ENCODE measurements at places on chromosomes 6 and 20. TPM values are rescaled to one million over a fixed set of nuclear protein-coding genes. Genes with fewer than 3 reads are reported as not detected.
A peak's percentile ranks its signal among the peaks of the same experiment; 100 is the strongest.

GRCh38 chr20:46915575-46916257, 21.1 kb downstream of the EYA2 start:
- H3K36me3 ChIP-seq, result no peaks in the 10 kb centered on the region
- H3K27me3 ChIP-seq, result no peaks in the 10 kb centered on the region
- no peak overlapping the region for H3K4me3 ChIP-seq
- no peak overlapping the region for H3K27ac ChIP-seq
- no peaks in the 10 kb centered on the region for H3K4me1 ChIP-seq

The LINC00237 gene
- total RNA-seq, result not detected

DNA sequence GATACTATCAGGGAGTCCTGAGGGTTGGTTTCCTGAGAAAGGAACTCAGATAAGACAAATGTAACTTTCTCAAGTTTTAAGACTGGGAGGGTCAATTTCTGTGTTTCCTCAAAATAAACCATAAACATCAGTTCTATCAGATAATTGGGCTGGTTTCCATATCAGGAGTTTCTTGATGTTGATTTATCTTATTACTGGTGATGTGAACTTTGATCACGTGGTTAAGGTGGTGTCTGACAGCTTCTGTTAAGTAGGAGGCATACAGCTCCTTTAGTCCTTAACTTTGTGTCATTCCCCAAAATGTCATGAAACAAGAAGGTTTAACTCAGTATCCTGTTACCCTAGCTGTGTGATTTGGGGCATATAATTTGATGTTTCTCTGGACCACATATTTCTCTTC, 145.2 kb downstream of the ZNF217 start:
- H3K27me3 ChIP-seq, result no peaks in the 10 kb centered on the region
- no peaks in the 10 kb centered on the region for H3K4me1 ChIP-seq
- H3K27ac ChIP-seq, result no peak overlapping the region
- no peak for DNase-seq
- no peak overlapping the region for H3K4me3 ChIP-seq

DNA sequence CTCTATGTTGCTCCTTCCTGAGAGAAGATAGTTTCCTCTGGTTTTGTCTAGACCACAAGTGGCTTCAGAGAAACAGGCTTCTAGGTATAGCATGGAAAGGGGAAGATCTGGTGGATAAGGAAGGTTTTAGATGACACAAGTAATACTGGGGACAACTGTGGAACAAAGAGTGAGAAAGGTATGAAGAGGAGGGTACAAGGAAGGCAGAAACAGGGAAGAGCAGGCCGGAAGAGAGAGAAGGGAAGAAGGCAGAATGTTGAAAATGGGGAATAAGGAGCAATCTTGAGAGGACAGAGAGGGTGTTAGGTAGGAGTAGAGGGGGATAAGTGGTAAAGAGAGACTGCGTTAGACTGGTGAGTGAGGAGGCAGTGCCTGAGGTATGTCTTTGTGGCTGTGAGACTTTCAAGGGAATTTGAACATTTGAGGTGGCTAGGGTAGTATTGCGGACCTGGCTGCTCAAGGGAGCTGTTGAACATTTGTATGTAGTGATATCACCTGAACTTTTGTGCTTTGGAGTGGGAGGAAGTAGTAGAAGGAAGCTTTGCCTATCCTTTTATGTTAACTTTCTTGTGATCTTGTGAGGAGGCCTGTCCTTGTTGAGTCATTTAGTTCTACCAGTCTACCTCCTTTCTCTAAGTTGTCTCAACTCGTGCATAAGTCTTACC, 69.5 kb downstream of the FOXO3 start:
- H3K27me3 ChIP-seq, result no peaks in the 10 kb centered on the region
- H3K4me1 ChIP-seq, result peaks cover 56% of the 10 kb centered on the region
- no peaks in the 10 kb centered on the region for H3K36me3 ChIP-seq
- DNase-seq, result no peak
- no peak overlapping the region for H3K4me3 ChIP-seq

DNA sequence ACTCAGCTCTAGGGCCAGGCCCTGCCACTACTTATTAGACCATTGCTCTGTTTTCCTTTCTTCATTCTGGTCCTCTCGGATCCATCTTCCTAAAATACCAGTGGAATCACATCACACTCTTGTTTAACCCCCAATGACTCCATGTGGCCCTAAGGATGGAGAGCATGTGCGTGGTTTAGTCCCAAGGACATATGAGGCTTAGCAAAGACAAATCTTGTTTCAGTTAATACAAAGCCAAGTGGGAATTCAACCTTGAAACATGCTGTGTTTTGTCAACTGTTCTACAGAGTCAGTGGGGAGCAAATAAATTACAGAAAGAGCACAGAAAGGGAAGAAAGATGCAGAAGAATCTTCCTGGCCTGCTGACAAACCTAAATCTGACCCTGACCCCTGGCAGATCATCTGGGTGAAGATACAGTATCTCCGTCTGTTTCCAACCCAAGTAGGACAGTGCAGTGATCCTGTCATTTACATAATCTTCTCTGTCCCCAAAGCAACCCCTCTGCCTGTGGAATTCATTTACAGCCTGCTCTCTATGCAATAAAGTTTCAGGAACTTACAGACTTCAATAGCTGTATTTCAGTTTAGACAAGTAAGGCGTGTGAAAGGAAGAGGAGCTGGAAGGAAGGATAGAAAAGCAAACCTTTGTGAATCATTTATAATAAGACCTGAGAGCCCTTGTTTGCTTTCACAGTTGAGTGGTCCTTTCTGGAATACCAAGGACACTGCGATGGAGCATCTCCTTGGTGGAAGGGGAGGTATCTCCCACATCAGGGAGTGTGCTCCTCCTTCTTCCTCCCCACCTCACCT, 144.0 kb downstream of the THBS2 start:
- H3K27ac ChIP-seq, result no peak overlapping the region
- H3K27me3 ChIP-seq, result no peaks in the 10 kb centered on the region
- H3K4me1 ChIP-seq, result no peaks in the 10 kb centered on the region
- no peak for DNase-seq
- H3K4me3 ChIP-seq, result no peak overlapping the region

The CRISP3 gene
- 16.4 TPM for total RNA-seq

GRCh38 chr20:7891705-7892104, 48.6 kb downstream of the HAO1 start:
- DNase-seq, result no peak
- no peaks in the 10 kb centered on the region for H3K27me3 ChIP-seq
- H3K4me1 ChIP-seq, result no peaks in the 10 kb centered on the region
- H3K36me3 ChIP-seq, result no peaks in the 10 kb centered on the region
- no peak overlapping the region for H3K4me3 ChIP-seq

The ANKRD66 gene
- not detected for total RNA-seq

GRCh38 chr20:38165966-38166702, 1.1 kb upstream of the TGM2 start:
- H3K27me3 ChIP-seq, result no peaks in the 10 kb centered on the region
- H3K27ac ChIP-seq, result no peak overlapping the region
- no peak for DNase-seq
- H3K4me3 ChIP-seq, result no peak overlapping the region
- no peaks in the 10 kb centered on the region for H3K4me1 ChIP-seq

DNA sequence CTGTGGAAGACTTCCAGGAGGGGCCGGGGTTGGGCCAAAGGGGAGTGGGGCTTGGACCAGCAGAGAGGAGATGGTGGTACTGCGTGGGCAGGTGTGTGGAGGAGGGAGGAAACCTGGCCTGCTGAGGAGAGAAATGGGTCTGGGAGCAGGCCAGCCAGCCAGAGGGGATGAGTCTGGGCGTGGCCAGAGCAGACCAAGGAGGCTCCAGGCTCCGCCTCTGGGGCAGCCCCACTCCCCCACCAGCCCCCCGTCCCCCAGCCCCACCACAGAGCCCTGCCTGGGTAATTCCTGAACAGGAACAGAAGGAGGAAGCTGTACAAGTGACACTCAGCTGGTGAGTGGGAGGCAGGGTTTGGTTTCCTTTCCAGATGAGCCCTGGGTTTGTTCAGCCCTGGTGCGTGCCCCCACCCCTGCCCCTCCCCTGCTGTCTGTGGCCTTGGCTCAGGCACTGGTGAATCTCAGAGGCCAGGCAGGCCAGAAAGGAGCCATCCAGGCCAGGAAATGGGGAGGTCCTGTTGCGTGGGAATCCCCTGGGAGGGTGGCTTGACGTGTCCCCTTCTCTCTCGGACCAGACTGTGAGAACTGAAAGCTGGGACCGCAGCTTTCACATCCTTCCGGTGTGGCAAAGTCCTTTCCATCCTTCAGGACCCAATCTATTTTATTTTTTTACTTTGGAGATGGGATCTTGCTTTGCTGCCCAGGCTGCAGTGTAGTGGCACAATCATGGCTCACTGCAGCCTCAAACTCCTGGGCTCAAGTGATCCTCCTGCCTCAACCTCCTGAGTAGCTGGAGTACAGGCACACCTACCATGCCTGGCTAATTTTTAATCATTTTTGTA, 9.4 kb upstream of the SRC start:
- H3K4me3 ChIP-seq, result no peak overlapping the region
- peak; percentile 51 for DNase-seq
- H3K27me3 ChIP-seq, result no peaks in the 10 kb centered on the region
- H3K36me3 ChIP-seq, result no peaks in the 10 kb centered on the region
- H3K4me1 ChIP-seq, result no peaks in the 10 kb centered on the region

The C20orf96 gene
- 5.0 TPM for total RNA-seq

- no peak overlapping the region for H3K4me3 ChIP-seq
- peaks cover 6% of the 10 kb centered on the region for H3K4me1 ChIP-seq
- H3K27ac ChIP-seq, result no peak overlapping the region
- no peaks in the 10 kb centered on the region for H3K27me3 ChIP-seq
- no peaks in the 10 kb centered on the region for H3K36me3 ChIP-seq
- no peak for DNase-seq
Measured at GRCh38 chr6:80531681-80532619, 425.5 kb downstream of the BCKDHB start.

- no peak overlapping the region for H3K4me3 ChIP-seq
- no peak overlapping the region for H3K27ac ChIP-seq
- no peaks in the 10 kb centered on the region for H3K36me3 ChIP-seq
- peaks cover 10% of the 10 kb centered on the region for H3K4me1 ChIP-seq
Measured at GRCh38 chr6:43978473-43979346, 148.5 kb downstream of the MRPL14 start.

Data from pancreas (tissue), 10 donors.